ENCODE measurements at places on chromosomes 3 and 15.

DNA sequence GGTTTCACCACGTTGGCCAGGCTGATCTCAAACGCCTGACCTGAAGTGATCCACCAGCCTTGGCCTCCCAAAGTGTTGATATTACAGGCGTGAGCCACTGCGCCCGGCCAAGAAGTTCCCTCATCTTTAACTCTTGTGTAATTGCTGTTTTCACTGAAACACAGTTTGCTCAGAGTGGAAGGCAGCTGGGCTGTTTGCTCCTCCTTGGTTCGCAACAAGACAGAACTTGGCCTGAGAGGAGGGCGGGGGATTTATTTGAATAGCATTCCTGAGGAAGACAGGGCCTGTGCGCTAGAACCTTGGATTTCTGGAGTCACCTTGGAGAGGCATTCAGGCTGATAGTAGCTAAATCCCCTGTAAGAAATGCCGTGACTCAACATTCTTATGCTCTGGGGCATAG, 226.7 kb upstream of the MCTP2 start:
- DNase-seq: no peak

DNA sequence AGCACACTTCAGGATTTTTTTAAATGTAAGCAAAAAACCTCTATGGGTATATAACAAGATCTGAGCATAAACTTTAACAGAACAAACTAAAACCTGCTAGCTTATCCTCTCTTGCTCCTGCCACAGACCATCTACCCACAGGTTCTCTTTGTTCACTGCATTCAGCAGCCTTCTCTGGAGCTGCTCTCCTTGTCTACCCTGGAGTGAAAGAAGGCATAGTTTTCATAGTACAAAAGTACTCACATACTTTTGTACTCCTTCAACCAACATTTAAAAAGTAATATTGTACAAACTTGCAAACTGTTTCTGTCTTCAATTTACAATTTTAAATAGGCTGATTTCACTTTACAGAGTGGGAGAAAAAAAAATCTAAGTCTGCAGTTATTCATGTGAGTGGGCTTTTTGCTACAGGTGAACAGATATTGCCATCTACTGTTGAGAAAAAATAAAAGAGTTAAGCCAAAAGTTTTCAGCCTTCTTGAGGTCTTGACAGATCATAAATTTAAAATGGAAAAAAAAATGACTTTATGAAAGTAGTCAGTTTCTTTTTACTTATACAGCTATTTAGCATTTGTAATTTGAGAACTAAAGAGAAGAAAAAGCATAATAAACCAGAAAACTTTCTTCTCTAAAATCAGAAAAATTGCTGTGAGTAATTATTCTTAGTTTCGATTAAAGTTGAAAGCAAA, 20.4 kb downstream of the TERC start:
- DNase-seq: no peak

GRCh38 chr15:45993508-45993907, 358.7 kb downstream of the SQOR start:
- no peak for DNase-seq

DNA sequence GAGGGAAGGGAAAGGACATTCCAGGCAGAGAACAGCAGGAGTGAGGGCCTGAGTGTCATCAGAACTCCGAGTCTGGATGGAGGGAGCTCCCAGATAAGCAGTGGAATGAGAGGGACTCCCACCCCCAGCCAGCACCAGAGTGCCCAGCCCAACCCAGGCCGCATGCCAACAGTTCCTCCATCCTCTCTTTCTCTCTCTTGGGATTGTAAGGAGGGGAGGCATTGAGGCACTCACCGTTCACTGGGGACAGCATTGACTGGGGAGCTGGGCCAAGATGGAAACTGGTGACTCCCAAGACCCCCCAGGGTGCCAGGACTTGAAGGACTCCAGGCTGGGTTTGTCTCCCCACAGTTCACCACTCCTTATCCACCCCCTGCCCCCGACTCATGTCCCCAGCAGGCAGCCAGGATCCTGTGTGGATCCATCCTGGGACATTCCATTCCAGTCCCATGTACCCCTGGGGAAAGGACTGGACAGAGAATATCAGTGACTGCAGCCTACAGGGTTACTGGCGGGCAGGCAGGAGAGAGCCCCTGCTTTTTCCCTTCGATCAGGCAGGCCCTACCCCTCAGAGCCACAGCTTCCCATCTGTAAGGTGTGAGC, 15.7 kb downstream of the PTH1R start:
- no peak for DNase-seq

DNA sequence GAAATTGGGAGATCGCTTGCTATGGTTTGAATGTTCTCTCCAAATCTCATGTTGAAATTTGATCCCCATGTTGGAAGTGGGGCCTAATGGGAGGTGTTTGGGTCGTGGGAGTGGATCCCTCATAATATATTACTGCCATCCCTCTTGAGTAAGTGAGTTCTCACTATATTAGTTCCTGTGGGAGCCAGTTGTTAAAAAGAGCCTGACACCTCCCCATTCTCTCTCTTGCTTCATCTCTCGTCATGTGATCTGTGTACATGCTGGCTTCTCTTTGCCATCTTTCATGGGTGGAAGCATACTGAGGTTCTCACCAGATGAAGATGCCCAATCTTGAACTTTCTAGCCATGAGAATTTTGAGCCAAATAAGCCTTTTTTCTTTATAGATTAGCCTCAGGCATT, 43.0 kb upstream of the IL20RB start:
- DNase-seq: no peak

DNA sequence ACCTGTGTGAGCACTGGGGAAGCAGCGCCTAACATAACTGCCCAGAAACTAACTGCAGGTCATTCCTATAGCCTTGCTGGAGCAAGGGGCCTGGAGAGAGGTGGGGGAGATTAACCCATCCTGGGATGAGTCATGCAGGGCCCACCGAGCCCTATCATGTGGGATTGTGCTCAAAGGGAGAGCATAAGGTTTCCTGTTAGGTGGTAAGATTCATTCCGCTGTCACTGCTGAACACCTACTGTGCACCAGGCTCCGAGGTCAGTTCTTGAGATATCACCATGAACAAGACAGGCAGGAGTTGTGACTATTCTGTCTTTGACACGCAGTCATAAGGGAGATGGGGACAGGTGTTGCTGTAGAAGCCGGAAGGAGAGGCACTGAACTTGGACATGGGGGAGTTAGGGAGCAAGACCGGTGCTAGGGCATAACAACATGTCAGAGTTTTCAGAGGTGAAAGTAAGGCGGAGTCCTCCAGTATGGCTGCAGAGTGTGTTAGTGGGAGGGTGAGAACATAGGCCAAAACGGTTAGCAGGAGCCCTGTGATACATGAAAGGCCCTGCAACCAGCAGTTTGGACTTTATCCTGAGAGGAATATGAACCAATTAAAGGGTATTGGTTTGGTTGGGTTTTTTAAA, 2.4 kb downstream of the SLC25A38 start:
- no peak for DNase-seq

GRCh38 chr3:118559286-118559685, 475.4 kb downstream of the IGSF11 start:
- DNase-seq: no peak

GRCh38 chr3:194908972-194909371, 223.3 kb downstream of the FAM43A start:
- DNase-seq: no peak

GRCh38 chr3:128598884-128599664, 51.5 kb downstream of the RPN1 start:
- no peak for DNase-seq

DNA sequence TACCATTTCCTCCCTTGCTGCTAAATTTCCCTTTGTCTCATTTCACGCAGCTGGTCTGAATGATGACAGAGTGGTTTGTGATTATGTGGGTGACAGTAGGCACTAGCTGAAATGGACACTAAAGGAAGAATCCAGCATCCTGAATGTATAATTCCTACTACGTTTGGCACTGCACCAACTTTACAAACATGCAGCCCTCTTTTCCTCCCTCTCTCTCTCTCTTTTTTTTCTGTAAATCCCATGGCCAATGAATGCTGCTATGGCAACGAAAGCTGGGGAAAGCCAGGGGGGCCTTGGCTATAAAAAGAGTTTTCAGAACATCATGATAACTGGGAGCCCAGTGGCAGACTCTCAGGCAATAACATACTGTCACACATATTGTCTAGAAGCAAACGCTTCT, 367.2 kb upstream of the AGTR1 start:
- no peak for DNase-seq

DNA sequence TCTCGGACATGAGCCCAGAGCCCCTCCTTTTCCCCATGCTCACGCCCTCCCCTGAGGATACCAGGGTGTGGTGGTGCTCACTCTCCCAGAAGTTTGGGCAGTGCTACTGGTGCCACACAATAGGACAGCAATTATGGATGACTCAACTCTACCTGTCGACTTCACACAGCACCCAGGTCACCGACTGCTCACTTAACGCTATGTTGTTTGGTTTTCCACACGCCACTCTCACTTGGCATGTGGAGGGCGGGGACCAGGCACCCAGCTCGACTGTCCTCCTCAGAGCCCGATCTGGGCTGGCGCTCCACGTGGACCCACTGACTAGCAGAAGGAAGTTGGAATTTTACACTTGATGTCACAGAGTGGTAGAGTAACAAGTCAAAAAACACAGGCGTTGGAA, 30.9 kb downstream of the STIMATE start:
- no peak for DNase-seq

GRCh38 chr3:59565125-59565524, 515.3 kb upstream of the CFAP20DC start:
- DNase-seq: no peak

GRCh38 chr3:24033818-24034217, 88.7 kb downstream of the NR1D2 start:
- DNase-seq: no peak

DNA sequence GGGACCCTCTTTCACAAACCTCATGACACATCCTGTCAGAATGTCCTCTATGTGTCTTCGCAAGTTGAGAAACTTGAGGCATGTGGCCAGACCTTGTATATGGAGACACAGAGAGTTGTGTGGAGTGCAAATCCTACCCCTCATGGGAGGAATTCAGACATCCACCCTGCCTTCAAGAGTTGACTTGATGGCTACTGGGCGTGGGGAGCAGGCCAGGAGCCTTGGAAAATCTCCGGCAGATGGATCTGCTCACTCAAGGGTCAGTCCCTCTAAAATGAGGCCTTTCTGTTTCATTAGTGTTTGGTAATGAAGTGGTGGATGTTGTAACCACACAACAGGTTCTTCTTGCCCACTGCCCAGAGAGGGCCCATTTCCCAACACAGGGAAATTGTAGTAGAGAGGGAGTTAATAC, 79.0 kb downstream of the ASB7 start:
- no peak for DNase-seq

DNA sequence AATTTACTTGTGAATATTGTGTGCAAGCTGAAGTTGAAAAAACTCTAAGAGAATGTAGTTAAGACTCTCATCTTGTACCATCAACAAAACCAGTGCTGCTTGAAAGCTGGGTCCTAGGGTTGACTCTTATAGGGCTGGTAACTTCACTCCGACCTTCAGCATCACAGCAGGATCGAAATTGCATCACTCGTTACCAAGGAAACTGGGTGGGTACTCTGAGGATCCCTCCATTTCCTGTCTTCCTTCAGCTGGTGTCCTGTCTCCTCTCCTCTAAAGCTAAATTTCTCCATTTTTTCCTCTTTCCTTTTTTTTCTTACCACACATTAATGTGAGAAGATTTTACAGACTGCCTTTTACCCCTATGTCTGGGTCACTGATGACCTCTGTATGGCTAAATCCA, 3.0 kb upstream of the APH1B start:
- DNase-seq: no peak

DNA sequence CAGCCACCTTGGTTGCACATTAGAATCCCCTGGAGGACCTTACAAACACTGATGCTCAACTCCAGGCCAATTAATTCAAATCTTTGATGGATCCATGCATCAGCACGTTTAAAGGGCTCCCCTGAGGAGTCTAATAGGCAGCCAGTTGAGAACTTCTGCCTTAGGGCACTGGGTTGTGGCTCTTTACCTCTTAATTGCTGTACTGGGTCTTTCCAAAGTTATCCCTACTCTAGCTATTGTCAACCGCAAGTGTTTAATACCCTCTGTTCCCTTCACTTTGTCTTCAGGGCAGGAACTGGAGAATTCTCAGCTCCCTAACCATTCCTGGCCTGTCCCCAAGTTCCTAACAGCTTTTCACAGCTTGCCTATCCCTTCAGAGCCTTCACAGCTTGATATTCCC, 15.0 kb upstream of the FAM174B start:
- no peak for DNase-seq

Data from stimulated activated CD8-positive, alpha-beta memory T cell treated with anti-CD3 and anti-CD28 coated beads, Interleukin-7, amount 100 ng/mL, for 1 hour (primary cell).